ENCODE measurements at places on chromosomes 3 and 15.

GRCh38 chr3:160765211-160765610 is 9.2 kb downstream of the PPM1L start:
- DNase-seq = no peak

DNA sequence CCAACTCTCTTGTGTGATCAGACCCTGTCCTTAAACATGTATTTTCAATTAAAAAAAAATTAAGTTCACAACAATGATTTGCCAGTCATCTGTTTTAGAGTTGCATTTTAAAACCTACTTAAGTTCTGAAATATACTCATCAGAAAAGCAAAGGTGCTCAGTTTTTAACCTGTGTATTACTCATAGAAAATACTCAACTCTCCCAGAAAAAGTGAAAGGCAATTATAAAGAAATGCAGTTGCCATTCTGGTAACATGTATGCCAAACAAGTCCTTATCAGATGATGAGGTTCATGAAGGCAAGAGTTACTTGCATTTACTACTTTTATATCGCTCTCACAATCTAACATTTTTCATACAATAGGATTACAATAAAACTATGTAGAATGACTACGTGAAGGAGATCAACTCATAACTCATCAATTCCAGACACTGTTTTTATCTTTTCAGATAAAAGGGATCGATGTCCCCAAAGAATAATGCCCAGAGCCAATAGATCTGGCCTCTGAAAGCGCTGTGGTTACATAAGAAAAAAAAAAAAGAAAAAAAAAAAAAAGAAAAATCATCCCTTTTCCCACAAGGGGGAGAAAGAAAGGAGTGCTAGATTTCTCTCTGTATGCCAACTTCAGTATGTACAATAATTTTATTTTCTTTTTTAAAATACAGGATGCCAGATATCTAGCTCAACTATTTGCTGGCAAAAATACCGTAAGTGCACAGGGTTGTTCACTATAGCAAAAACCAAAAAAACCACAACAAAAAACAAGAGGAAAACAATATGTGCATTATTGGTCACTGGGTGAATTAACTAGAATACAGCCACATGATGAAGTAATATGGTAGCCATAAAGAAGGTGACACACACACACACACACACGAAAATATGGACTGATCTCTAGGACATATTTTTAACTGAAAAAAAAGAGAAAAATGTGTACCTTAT is 137.4 kb downstream of the NR1I2 start:
- DNase-seq = peak; percentile 21

DNA sequence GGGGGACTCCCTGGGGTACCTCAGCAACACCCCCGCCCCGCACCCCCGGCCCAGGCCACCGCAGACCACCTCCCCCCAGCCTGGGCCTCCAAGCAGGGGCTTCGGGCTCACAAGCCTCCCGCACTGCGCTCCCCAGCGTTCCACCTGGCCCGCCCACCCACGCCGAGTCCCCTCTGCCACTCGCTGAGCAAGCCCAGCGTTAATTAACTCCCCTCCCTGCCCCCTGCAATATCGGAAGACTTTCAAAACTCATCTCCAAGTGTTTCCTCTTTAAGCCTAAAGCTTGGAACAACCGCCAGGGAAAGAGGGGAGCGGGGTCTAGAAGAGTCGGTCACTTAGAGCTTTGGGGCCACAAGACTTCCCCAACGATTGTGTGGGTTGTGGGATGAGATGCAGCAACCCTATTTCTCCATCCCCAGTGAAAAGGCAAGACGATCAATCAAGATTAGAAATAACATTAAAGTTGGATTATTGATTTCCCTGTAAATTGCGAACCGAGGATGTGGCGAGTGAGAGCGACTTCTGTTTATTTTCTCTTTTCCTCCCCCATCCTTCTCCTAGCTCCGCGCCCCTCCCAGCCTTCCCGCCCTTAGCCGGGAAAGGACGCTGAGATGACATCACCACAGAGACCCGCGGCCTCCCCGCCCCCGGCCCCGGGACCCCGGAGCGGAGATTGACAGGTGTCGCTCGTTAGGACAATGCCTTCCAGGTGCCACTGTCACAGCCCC is 30.2 kb downstream of the NR2F2 start:
- DNase-seq = no peak

DNA sequence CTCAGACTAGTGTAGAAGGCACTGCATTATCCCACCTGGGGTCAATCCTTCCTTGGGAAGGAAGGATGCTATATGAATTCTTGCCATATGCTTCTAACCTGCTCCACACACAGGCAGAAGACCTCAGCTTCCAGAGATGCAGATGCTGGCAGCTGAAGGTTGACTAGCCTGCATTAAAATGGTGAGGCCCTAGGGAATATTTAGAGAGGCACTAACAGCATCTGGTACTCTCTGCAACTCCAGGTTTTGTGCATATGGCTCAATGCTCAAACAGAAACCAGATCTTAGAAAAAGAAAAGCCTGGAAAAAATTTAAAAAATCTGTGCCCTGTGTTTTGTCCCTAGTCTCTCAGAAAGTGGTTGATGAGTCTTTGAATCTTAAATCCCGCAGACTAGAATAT is 56.0 kb upstream of the MYRIP start:
- peak; percentile 43 for DNase-seq

DNA sequence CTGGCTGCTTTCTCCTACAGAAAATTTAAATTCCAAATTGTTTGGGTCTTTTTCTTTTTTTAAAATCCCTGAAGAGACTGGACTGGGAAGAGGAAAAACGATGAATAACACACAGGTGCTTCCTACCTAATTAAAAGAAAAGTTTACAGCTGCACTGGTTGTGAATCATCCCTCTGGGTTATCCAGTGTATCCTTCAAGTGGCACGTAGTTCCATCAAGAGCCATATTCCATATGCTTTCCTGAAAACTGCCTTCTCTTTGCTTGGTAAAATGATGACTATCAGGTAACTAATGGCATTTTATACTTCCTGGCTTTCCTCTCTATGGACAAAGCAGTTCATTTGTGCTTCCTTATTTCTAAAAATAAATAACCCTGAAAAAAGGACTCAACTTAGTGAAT is 123.2 kb downstream of the MAGI1 start:
- DNase-seq = no peak

DNA sequence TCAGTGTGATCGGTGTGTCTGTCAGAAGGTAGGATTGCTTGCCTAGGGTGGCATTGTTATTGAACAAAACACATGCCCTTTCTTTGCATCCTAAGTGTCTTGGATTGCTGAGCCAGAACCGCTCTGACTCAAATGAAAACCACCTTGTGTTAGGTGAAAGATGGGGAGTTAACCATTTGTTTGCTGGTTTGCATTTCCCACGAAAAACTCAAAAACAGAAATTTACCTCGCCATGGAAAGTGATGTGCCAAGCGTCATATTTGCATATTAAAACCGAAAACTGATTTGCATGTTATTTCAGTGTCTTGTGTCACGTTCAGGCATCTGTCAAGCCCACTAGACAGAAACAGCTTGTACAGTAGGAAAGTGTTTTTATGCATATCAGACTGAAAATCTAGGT is 474.6 kb upstream of the TPRG1 start:
- DNase-seq = no peak

DNA sequence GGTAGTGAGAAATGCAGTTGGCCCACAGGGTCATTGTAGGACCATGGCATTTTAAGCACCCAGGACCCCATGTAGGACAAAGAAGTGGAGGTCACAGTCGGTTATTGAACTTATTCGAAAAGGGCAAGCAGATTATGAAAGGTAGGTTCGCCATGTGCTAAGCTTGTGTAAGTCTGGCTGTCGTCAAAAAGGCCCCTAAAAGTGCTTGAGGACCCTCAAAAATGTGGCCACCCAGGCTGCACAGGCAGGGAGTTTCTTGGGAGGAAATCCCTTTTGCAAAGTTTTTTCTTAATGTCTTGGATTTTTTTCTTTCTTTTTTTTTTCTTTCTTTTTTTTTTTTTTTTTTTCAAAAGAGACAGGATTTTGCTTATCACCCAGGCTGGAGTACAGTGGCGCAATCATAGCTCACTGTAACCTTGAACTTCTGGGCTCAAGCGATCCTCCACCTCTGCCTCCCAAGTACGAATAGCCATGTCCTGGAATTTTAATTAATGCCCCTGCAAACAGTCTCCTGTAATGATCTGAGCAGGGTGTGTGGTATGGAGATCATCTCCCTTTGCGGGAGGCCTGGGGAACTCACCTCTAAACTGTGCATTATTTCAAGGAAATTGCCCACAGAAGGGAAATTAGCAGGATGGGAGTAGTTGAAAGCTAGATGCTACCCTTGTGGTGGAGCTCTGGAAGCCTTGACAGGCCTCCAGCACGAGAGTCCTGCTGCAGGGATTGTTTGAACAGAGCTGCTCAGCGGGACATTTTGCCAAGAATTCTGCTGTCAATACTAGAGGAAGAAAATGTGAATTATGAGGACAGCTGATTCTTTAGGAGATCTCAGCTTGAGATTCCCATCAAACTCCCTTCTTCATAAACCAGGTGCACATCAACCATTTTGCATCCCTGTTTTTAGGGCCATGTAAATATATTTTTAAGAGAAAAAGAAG is 28.4 kb downstream of the THSD4 start:
- DNase-seq = no peak

- DNase-seq = peak; percentile 74
These were observed 17.4 kb upstream of the SHF start for GRCh38 chr15:45205192-45205591.

- DNase-seq = no peak
These were observed 84.2 kb upstream of the IL12A start for GRCh38 chr3:159904455-159904854.

GRCh38 chr15:60795889-60796288 is 316.9 kb upstream of the ICE2 start:
- no peak for DNase-seq

GRCh38 chr3:86629511-86629910 is 361.4 kb downstream of the VGLL3 start:
- DNase-seq = no peak

- no peak for DNase-seq
These were observed 390.2 kb downstream of the NR2F2 start for GRCh38 chr15:96720656-96721055.

- no peak for DNase-seq
These were observed 164.0 kb downstream of the NR2F2 start for GRCh38 chr15:96494505-96494904.

GRCh38 chr3:13213911-13214846 is 140.9 kb upstream of the IQSEC1 start:
- peak; percentile 26 for DNase-seq

- DNase-seq = no peak
These were observed 20.4 kb downstream of the ISG20 start for GRCh38 chr15:88658972-88659931.

DNA sequence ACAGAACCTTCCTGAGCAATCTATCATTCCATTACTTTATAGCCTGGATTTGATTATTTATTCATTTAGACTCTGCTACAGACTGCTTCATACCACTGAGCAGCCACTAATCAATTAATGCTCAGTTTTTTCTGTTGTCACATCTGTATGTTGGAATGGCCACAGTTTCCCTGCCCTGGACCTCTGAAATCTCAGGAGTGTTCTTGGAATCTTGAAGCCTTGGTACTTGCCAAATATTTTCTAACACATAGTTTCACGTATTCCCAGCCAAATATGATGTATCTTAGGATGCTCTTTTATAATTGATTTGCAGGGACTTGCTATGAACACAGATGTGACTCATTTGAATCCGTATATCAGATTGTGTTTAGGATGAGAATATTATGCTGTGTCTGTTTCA is 225.8 kb downstream of the TAFA4 start:
- DNase-seq = no peak

DNA sequence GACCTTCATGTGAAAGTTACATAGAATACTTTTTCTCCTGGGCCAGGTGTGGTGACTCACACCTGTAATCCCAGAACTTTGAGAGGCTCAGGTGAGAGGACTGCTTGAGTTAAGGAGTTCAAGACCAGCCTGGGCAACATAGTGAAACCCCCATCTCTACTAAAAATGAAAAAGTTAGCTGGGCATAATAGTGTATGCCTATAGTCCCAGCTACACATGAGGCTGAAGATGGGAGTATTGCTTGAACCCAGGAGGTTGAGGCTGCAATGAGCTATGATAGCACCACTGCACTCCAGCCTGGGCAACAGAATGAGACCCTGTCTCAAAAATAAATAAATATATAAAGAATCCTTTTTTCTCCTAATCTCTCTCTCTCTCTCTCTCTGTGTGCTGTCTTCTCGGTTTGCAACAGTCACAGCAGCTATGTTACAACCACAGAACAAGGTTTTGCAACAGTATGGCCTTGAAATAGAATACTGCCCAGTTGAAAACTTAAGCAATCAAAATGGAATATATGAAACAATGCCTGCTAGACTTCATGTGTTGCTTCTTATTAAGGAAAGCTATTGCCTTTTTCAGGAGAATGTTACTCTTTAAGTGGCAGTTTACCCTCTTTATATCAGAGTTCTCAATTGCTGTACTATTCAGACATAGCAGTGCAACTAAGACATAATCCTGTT is 12.3 kb upstream of the DENND4A start:
- no peak for DNase-seq

DNA sequence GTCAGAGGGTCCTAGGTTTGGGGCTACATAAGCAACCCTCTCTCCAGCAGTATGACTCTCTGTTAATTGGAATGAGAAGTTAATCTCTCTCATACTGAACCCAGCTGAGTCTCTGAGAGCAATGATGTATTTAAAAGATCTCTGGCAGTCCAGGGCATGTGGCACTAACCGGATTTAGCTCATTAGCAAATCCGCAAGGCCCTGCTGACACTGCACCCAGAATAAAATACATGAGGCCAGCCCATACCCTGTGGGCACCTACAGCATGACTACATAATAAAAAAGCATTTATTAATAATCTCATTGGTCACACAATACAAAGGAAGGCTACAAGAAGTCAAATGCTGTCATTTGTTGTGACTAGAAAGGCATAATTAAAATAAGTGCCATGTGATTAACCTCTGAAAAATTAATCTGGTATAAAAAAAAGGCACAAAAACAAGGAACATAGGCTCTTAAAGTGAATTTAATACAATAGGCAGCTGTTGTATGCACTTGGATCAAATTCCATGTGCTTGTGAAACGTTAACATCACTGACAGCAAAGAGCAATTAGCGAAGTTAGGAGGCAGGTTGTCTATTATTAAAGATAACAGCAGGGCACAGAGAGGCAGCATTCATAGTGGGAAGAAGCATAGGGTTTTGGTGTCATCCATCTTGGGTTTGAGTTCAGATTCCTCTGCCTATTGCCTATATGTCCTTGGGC is 381.2 kb downstream of the WDR72 start:
- DNase-seq = peak; percentile 79

DNA sequence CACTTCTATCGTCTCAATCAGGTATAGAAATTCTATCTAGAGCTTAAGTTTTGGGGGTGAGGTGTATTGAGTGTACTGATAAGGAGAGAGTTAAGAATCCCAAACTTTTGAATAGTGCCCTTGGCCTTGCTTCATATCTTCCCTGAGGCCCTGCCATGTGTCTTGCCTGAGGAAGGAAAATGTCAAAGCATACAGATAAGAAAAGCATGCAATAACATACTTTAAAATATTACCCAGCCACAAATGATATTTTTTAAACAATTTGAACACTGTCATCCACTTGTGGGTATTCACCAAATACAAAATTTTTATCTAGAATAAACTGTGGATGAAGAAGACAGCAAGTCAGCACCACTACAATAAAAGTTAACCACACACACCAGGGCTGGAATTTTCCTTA is 631.0 kb upstream of the ALCAM start:
- no peak for DNase-seq

- no peak for DNase-seq
These were observed 87.3 kb downstream of the ST6GAL1 start for GRCh38 chr3:187017511-187018230.

- no peak for DNase-seq
These were observed 303.4 kb downstream of the ZNF385D start for GRCh38 chr3:21447476-21448151.
